ENCODE measurements at places on chromosomes 1 and 21.

- no peak for DNase-seq
Observed at GRCh38 chr1:248753708-248754280, 1.8 kb downstream of the LYPD8 start.

DNA sequence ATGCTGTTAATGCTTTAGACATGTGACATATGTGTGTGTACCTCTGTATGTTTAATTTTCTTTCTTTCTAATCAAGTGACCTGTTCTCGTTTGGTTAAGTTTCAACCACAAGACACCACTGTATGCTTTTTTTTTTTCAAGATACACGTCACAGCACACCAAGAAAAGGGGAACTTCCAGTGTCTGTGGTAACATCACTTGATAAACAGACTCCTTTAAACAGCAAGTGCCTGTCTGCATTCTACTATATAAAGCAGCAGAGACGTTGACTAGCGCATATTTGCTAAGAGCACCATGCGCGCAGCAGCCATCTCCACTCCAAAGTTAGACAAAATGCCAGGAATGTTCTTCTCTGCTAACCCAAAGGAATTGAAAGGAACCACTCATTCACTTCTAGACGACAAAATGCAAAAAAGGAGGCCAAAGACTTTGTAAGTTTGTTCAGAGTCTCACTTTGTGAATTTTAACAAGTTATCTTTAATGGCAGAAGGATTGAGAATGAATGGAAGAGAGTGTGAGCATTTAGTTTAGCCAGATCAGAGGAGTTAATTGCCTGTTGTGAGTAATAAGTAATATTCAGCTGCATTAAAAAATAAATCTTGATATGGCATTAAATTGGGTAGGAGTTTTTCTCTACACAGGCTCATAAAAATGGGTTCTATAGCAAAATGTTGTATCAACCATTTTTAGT, at the start of gene RGS1:
RGS1 (plus strand) TSS at position 275 of the 691 bp plus-strand sequence; CDS start at position 295, 20 bp downstream.
- DNase-seq = peak; percentile 38

GRCh38 chr1:231157311-231157710, 4.5 kb upstream of the TRIM67 start:
- DNase-seq = no peak

GRCh38 chr1:7376676-7377075, 394.4 kb upstream of the VAMP3 start:
- no peak for DNase-seq

DNA sequence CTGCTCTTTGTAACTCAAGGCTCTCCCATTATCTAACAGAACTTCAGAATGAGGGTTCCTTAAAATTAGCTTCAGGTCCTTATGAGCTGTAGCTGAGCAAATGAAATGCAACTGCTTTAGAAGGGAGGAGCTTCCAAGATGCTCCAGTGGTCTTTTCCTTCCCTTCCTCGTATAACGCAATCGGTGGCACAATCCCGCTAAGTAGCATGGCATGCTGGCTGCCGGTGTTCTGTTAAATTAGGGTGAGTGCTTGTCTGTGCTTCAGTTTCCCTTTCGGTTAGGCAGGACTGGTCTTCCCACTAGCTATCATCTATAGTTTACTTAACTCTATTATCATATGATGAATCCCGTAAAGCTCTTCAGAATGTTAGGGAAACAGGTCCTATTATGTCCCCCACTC, 917 bp downstream of the KIAA0040 start:
- DNase-seq = peak; percentile 17

- DNase-seq = no peak
Observed at GRCh38 chr1:214702556-214702955, 99.6 kb downstream of the CENPF start.

- DNase-seq = no peak
Observed at GRCh38 chr21:42711667-42712066, 58.2 kb downstream of the PDE9A start.

DNA sequence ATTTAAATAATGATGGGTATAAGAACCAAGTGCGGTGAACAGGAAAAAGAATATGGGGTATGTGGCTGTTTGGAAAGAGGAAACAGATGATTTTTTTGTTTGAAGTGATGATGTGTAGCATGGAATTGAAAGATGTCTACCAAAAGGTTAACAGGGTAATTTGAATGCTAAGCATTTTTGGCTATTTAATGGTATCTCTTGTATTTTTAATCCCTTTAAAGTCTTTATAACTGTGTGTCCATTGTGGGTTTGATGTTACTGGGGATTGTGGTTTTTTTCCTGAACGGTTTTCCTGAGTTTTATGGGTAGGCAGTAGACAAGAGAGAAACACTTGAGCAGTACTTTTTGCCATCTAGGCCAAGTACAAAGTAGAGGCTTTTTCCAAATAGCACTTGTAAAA, 63.2 kb downstream of the PRDM2 start:
- no peak for DNase-seq

GRCh38 chr1:41466146-41466545, 18.3 kb downstream of the EDN2 start:
- no peak for DNase-seq

GRCh38 chr1:115476616-115477015, 138.6 kb upstream of the NGF start:
- DNase-seq = no peak

DNA sequence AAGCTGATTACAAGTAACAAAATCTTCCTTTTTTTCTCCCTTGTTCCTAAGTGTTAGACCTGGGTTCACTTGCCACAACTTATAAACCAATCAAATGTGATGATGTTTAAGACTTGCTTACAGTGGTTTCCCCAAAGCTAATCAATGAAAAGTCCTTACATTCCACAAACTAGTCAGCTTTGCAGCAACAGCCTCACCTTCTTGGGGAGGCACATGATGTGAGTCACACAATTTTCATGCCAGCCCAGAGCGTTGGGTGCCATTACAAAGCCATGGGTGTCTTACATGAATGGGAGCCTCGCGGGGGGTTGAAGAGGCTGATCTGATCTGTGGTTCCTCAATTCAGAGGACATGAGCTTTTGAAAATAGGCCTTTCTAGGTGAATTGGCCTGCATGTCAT, 91.6 kb upstream of the UBE2U start:
- DNase-seq = no peak

GRCh38 chr1:192951691-192952460, 107.3 kb downstream of the UCHL5 start:
- DNase-seq = no peak

GRCh38 chr1:91751275-91751674, 134.7 kb downstream of the TGFBR3 start:
- no peak for DNase-seq

- no peak for DNase-seq
Observed at GRCh38 chr1:231839999-231840398, 213.4 kb downstream of the DISC1 start.

DNA sequence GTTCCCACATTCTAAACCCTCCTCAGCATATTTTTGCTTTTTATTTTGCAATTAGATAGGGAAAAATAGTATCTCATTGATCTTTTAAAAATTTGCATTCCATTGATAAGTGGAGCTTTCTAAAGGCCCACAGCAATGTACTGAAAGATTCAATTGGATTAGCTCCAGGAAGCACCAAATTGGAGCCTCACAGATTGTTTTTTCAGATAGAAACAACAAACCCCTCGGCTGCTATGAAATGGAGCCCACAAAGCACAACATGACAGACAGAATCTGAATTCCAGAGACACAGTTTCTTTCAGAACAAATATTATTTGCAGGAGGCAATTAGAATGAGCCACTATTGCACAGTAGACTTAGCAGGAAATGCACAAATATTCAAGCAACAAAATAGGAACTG, 58.9 kb upstream of the KIF26B start:
- no peak for DNase-seq

DNA sequence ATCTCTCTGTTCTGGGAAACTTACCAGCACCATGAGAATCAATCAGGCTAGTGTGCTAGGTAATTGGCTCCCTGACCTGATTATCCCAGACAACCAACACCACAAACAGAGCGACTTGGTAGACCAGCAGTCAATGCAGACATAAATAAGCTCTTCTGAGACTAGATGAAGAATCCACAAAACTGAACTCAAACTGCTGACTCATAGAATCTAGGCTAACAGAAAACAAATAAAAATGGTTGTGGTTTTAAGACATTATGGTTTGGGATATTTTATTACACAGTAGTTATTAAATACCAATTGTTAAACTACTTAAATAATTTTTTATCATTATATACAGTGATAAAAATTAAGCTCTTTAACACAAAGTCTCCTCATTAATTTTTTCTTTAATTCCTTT, 535.7 kb downstream of the COL11A1 start:
- no peak for DNase-seq

DNA sequence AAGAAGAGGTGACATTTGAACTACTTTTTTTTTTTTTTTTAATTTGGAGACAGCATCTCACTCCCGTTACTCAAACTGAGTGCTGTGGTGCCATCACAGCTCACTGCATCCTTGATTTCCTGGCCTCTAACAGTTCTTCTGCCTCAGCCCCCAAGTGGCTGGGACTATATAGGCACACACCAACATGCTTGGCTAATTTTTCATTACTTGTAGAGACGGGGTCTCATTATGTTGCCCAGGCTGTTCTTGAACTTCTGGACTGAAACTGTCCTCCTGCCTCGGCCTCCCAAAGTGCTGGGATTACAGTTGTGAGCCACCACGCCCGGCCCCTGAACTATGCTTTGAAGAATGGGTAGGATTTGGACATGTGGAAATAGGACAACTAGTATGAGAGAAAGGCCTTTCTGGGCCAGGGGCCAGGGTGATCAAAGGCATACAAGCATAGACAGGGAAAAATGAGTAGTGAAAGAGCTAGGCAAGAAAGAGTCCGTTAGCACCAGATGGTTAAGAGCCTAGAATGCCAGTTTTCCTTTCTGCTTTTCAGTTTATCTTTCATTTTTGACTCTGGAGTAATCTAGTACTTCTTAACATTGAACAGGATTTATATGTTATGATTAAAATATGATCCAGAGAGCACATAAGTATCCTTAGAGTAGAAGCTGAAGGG, 6.3 kb downstream of the RABGAP1L start:
- DNase-seq = no peak

- no peak for DNase-seq
Observed at GRCh38 chr21:45033791-45034555, 40.4 kb upstream of the ADARB1 start.

DNA sequence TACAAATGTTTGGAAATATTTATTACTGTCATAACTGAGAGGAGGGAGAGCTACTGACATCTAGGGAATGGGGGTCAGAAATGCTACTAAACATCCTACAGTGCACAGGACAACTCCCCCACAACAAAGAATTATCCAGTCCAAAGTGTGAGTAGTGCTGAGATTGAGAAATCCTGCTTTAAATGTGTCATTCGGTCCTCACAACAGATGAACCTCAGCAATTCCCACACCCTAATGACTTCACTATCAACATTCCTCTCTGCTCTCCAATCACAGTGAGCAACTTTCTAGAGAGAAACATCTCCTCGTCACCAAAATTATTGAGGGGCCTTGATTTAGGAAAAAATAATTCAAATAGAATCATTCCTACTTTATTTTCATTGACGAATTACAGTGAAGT, 18.0 kb downstream of the OMA1 start:
- no peak for DNase-seq

DNA sequence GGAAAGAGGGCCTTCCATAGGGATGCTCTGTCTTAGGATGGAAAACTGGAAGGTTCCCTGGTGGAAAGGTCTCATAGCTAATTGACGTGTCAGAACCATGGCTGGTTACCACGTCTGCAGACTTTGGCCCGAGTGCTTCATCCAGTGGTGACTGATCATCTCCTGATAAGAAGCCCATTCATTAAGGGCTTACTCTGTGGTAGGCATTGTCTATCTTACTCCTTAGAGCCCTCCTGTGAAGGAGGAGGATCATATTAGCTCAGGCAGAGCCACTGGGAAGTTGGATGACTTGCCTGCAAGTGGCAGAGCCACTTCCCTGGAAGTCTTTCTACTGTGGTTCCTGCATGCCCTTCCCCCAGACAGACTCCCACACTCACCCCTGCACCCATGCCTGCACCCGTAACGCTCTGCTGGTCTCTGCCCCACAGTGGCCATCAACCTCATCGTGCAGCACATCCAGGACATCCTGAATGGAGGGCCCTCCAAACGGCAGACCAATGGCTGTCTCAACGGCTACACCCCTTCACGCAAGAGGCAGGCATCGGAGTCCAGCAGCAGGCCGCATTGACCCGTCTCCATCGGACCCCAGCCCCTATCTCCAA, 79.9 kb downstream of the UCK2 start:
- no peak for DNase-seq

GRCh38 chr1:200238311-200238710, 171.5 kb downstream of the ZNF281 start:
- no peak for DNase-seq

GRCh38 chr1:155324717-155325602, 4.3 kb downstream of the RUSC1 start:
- no peak for DNase-seq

- no peak for DNase-seq
Observed at GRCh38 chr1:170301596-170301995, 155.8 kb downstream of the NTMT2 start.

DNA sequence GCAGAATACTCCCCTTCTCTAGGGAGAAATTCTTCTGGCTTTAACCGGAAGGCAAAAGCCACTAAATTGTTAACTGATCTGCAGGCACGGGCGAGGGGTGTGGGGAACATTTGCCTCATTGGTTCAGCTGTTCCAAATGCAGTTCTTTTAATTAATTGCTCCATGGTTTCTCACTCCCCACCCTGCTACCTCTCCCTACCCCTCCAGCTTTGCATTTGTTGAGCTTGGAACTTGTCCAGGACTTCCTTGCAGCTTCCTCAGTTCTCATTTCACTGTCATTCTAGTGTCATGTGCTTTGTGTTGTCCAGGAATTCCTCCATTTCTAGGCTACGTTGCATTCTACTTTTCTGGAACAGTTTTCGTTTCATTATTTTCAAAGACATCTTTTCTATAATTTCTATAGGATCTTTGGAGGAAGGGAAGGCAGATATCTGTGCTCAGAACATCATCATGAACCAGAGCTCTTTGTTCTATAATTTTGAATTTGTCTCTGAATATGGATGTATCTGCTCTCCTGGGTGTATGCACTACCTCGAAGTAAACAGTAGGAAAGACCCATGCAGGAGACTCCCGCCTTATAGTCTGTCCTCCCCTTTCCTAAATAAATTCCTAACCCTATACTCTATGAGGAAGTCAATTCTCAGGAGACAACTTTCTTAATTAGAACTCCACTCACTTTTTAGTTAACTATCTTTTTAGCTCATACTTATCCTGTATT, 132.4 kb upstream of the LMO4 start:
- no peak for DNase-seq

Data from activated CD4-positive, alpha-beta T cell treated with anti-CD3 and anti-CD28 coated beads, Interleukin-2, amount 50 U/mL, for 24 hours (primary cell).